ENCODE measurements at places on chromosomes 6 and 20. TPM values are rescaled to one million over a fixed set of nuclear protein-coding genes. Genes with fewer than 3 reads are reported as not detected.

Gene TGM3
- total RNA-seq = 1.4 TPM

Gene NFKBIE
- 10.9 TPM for total RNA-seq

DNA sequence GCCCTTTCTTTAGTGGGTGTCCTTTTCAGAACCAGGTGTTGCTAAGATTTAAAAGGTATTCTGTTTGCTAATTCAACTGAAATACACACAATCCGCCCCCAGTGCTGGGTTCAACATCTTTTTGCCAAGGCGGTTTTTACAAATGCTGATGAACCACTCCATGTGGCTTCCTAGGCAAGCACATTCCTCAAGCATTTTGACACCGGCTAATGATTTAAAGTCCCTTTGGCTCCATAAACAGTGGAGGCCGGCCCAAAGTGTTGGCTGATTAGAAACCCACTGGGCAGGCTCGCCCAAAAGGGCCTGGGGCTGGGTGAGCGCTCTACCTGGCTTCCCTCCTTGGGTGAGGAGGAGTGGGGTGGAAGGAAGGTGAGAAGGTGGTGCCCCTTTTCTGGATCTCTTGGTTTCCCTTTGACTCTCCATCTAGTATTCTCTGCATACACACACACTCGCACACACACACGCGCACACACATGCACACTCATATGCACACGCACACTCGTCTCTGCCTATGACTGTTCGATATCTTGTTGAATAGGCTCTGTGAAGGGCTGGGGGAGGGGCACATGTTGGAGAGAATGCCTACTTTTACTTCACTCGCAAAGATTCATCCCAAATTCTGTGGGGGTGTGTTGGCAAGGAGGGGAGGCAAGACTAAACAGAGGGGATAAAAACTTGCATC is 66.7 kb upstream of the ARMC2 start:
- DNase-seq = peak; percentile 36

GRCh38 chr6:56988145-56988544 is 33.2 kb downstream of the BEND6 start:
- no peak for DNase-seq

GRCh38 chr6:8100159-8100854 is 2.0 kb downstream of the EEF1E1 start:
- DNase-seq = no peak

- DNase-seq = no peak
Observed at GRCh38 chr6:165732696-165733488, 69.9 kb upstream of the PDE10A start.

All from mucosa of gallbladder (tissue), 1 donor.